Left cardiac atrium (tissue), 4 donors: ENCODE measurements at places on chromosomes 5 and 9. TPM values are rescaled to one million over a fixed set of nuclear protein-coding genes. Genes with fewer than 3 reads are reported as not detected.

Gene NR4A3
- total RNA-seq: 92.1 TPM

Gene CBY3
- total RNA-seq: not detected

DNA sequence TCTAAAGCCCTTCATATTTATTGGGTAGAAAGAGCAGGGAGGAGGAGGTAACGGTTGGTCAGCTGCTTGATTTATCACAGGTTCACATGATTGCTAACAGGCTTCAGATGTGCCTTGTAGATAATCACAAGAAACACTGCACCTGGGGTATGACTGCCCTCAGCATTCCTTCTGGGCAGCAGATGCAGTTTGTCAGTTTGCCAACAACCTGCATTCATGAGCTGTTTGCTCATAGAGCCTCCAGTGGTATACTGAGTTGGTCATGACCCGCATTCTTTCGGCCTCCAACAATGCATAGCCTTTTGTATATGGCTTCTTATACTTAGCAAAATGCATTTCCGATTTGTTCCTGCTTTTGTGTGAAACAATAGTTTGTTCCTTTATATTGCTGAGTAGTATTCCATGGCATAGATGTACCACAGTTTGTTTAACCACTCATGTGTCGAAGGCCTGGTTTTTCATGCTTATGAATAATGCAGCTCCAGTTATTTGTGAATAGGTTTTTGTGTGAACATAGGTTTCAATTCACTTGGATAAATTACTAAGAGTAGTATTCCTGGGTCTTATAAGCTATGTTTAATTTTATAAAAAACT is 83.6 kb downstream of the ARHGEF28 start:
- no peak for DNase-seq

GRCh38 chr9:95182854-95183563 is 134.5 kb downstream of the FANCC start:
- no peak for DNase-seq

DNA sequence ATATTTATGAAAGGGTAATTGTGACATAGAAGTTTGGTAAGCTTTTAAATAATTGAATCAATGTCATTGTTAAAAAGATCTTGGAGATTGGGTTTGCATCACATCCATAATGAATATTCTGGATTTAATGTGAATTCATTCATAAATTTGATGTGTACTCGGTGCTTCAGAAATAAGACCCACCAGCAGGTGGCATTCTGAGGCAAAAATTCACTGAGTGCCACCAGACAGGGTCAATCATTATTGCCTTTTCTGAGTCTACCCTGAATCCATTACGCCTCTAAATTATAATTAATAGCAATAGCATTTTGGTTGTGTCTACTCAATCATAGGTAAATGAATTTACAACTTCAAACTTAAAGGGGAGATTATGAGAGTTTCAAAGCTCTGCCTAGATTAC is 1.0 kb downstream of the TRPC7 start:
- DNase-seq: no peak

DNA sequence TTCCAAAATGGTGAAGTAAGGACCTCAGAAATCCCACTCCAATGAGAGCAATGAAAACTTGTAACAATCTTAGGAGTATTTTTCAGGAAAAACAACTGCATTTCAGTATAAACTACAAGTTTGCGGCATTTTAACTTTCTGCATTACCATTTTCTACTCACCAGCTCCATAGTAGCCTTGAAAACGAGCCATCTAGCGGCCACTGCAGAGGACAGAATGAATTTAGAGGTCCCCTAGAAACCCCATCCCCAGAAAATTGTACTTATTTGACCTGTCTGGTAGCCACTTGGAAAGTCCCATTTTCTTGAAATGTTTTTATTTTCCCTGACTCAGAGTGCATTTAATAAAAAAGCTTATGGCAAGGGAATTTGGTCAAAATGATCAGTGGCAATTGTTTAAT is 205.4 kb upstream of the ITGA1 start:
- no peak for DNase-seq

GRCh38 chr9:113516840-113517577 is 53.5 kb downstream of the RGS3 start:
- DNase-seq: no peak
